ENCODE measurements at places on chromosomes 1 and 21. TPM values are rescaled to one million over a fixed set of nuclear protein-coding genes. Genes with fewer than 3 reads are reported as not detected.

PRAMEF9 gene
- not detected for total RNA-seq

APCS gene
- not detected for total RNA-seq

ESRRG gene
- total RNA-seq = 1.8 TPM

- no peak for DNase-seq
Observed at GRCh38 chr1:16292739-16293138, 55.8 kb upstream of the CPLANE2 start.

All from gastrocnemius medialis (tissue), 4 donors.